ENCODE measurements at places on chromosomes 5 and 9.

DNA sequence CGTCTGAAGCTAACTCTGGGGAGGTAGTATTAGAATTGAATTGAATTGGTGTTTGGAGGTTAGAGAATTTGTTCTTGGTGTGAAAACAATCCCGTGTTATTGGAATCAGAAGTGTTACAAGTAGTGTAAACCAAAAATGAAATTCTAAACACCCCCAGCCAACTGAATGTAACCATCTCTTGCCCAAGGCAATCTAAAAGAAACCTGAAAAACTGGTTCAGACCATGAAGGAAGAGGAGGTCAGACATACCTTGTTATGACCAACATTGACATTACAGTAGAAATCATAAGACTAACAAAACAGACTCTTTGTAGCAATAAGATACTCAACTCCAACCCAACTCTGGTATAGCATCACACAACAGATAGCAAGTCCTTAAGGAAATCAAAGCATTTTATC is 159.0 kb downstream of the TUSC1 start:
- no peak for DNase-seq
- H3K27ac ChIP-seq: no peak overlapping the region
- no peaks in the 10 kb centered on the region for H3K27me3 ChIP-seq
- H3K4me1 ChIP-seq: no peaks in the 10 kb centered on the region
- H3K4me3 ChIP-seq: no peak overlapping the region

DNA sequence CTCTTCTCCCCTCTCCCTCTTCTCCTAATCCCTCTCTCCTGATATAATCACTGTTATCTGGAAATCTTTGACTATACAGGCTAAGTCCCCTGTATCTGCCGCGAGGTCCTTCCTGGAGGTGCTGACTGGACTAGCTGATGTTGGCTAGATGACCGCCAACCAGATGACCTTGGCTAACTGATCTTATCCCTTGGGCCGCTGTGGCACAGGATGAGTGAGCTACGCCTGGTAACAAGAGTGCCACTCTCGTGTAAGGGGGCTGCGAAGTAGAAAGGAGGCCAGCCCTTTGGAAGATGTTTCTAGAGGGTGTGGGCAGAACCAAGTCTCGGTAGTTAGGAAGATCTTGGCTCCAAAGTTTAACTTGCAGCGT is 345 bp upstream of the PRRC1 start:
- H3K27me3 ChIP-seq: peaks cover 1% of the 10 kb centered on the region
- no peak for DNase-seq
- peaks cover 29% of the 10 kb centered on the region for H3K36me3 ChIP-seq

- peaks cover 2% of the 10 kb centered on the region for H3K27me3 ChIP-seq
- peaks cover 18% of the 10 kb centered on the region for H3K4me1 ChIP-seq
- H3K4me3 ChIP-seq: no peak overlapping the region
- H3K36me3 ChIP-seq: no peaks in the 10 kb centered on the region
- no peak overlapping the region for H3K27ac ChIP-seq
- DNase-seq: no peak
These were observed 354.6 kb downstream of the ARRDC3 start for GRCh38 chr5:91028499-91028956.

- peaks cover 2% of the 10 kb centered on the region for H3K27me3 ChIP-seq
- no peaks in the 10 kb centered on the region for H3K36me3 ChIP-seq
- H3K27ac ChIP-seq: no peak overlapping the region
- no peak overlapping the region for H3K4me3 ChIP-seq
- DNase-seq: no peak
These were observed 64.2 kb upstream of the PCSK5 start for GRCh38 chr9:75826314-75826713.

- H3K27me3 ChIP-seq: peaks cover 2% of the 10 kb centered on the region
- no peak for DNase-seq
- H3K27ac ChIP-seq: no peak overlapping the region
- no peak overlapping the region for H3K4me3 ChIP-seq
- no peaks in the 10 kb centered on the region for H3K36me3 ChIP-seq
These were observed 119.9 kb downstream of the ZDHHC21 start for GRCh38 chr9:14573319-14573718.

DNA sequence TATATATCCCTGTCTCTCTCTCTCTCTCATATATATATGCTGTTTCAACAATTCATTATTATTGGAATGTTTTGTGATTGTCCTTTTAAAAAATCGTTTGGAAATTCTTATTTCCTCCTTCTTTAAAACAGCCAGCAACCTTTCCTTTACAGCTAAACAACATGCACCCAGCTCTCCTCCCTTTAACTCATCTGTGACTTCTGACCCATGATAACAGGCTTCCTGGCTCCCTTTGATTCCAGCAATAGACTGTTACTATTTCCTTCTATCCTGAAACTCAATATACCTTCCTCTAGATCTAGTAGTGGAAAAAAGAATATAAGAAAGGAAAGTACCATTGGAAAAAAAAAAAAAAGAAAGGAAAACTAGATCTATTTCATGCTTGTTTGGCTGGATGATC is 254.7 kb upstream of the RGMB start:
- no peak overlapping the region for H3K27ac ChIP-seq
- no peak for DNase-seq
- no peaks in the 10 kb centered on the region for H3K27me3 ChIP-seq
- peaks cover 17% of the 10 kb centered on the region for H3K4me1 ChIP-seq

DNA sequence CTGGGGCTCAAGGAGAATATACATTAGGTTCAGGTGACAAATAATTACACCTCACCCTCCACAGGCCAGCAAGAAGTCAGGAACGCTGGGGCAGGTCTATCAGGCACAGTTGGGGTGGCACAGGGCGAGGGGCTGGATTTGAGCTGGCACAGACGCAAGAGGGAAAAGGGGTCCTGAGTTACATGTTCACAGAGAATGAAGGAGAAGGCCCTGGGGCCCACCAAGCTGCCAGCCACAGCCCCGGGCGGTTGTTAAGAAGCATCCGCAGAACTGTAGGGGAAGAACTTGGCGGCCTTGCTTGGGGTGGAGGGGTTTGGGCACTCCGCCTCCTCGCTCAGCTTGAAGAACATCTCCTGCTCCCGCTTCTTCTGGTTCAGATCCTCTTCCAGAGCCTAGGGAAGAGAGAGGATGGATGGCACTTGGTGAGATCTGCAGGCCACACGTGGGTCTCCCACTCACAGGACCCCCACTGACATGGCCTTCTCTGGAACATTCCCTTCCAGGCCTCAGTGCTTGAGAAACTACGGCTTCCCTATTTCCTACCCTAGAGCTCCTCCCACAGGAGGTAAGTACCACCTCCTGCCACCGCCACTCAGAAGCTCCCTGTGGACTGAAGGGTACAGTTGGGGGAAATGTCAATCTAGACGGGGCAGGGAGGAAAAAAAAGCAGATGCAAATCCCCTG is 38.3 kb upstream of the FBXW11 start:
- H3K36me3 ChIP-seq: peaks cover 43% of the 10 kb centered on the region
- no peak for DNase-seq
- H3K27ac ChIP-seq: no peak overlapping the region

All from endothelial cell (in vitro differentiated cells).